ENCODE measurements at places on chromosomes 4 and X.

DNA sequence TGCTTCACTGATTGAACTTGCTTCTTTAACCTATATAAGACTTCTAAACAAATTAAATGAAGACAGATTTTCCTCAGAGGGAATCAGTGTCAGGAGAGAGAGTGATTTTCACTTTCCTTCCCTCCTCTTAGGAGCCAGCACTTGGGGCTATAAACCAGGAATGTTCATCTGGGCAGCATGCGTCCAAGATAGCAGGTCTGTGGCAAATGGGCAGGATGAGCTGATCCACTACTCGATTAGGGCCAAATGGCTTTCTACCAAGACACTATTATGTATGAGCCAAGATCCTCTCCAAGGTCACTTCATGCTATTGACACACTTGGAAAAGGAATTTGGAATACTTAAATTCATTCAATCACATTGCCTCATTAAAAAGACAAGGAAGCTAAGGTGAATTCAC, 203.9 kb upstream of the GRID2 start:
- DNase-seq, result no peak

GRCh38 chr4:94372991-94373390, 30.4 kb upstream of the HPGDS start:
- no peak for DNase-seq

GRCh38 chr4:16807355-16807754, 91.1 kb downstream of the LDB2 start:
- no peak for DNase-seq

- DNase-seq, result no peak
Observed at GRCh38 chr4:105815701-105816100, 79.6 kb upstream of the NPNT start.

GRCh38 chr4:153513596-153513995, 47.4 kb downstream of the TMEM131L start:
- no peak for DNase-seq

GRCh38 chr4:11182586-11183355, 245.9 kb downstream of the HS3ST1 start:
- DNase-seq, result no peak

- no peak for DNase-seq
Observed at GRCh38 chrX:123171781-123172180, 12.3 kb upstream of the GRIA3 start.

DNA sequence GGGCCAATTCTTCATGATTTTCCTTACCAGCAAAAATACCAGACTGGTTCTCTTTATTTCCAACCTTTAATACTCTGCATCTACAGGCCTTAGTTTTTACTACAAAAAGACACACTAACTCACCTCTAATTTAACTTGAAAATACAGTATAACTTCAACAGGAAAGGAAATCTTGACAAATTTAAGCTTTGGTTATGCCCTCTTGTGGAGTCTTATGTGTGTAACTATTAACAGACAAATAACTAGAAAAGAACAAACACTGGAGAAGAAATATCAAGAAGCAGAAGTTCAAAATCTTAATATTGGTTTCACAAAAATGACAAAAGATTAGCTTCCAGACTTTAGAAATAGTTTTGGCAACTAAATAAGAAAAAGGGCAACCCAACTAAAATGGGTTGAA, 33.0 kb downstream of the PPA2 start:
- DNase-seq, result no peak

DNA sequence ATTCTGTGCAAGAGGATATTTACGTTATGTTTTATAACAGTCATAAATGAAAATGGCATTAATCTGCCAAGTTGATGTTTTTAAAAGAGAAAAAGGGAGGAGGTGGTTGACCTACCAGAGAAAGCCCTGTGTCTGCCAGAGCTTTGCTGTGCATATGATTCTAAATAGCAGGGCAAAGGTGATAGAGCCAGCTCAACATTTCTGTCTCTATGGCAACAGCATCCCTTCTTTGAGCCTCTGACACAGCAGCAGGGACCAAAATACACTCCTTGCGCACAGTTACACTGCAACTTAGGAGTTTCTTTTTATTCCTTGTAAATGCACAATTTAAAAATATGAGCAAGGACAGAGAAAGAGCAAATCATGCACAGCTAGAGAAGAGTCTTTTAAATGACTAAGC, 133.3 kb upstream of the RAI2 start:
- peak; percentile 8 for DNase-seq

DNA sequence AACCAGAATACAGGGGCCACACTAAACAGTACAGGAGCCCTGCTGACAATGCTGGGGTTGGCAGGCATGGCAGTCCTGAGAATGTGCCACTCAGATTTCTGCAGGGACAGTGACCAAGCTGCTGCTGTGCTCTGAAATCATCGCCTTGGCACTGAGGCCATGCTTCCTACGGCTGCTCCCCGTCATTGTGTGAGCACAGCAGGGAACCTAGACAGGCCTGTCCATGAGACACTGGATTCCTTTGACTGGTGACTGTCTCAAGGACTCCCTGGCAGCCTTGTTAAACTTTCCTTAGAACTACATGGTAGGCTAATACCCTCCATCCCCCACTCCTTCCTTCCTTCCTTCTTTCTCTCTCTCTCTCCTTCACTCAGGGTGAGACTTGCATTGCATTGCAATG, 111.4 kb downstream of the LUZP4 start:
- DNase-seq, result no peak

DNA sequence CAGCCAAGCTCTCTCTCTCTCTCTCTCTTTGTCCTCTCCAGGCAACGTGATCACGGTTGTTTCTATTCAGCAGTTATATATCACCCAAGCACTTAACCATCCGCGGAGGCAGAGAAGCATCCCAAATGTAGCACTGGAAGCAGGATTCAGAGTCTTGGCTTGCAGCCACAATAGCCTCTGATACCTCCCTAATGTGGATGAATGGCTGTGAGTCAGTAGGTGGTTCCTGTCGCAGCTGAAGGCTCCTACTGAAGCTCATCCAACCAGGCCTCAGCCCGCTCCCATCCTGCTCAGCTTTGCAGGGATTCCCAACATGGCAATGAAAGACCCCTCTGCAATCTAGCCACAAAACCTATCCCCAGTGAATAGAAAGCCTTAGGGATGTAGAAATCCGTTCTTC, 5.1 kb downstream of the HS6ST2 start:
- no peak for DNase-seq

DNA sequence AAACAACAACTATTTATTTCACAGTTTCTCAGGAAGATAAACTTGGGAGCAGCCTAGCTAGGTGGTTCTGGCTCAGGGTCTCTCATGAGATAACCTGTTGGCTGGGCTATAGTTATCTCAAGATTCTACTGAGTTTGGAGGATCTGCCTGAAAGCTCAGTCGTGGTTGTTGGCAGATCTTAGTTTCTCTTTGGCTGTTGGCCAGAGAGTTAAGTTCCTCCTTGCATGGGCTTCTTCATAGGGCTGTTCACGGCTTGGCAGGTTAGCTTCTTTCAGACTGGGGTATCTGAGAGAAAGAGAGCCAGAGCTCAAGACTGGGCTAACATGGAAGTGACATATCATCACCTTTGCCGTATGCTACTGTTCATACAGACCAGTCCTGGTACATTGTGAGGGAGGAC, 28.7 kb downstream of the SEC24B start:
- DNase-seq, result no peak

- no peak for DNase-seq
Observed at GRCh38 chr4:106694232-106694631, 325.7 kb upstream of the GIMD1 start.

DNA sequence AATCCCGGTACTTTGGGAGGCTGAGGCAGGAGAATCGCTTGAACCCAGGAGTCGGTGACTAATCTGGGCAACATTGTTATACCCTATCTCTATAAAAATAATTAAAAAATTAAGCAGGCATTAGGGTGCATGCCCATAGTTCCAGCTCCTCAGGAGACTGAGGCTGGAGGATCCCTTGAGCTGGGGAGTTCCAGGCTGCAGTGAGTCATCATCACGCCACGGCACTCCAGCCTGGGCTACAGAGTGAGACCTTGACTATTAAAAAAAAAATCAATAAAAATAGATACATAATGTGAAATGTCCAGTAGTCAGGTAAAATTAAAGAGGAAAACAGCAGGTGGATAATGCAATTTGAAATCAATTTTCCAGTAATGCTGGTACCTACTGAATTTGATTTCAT, 14.6 kb downstream of the ADGRL3 start:
- DNase-seq, result no peak

DNA sequence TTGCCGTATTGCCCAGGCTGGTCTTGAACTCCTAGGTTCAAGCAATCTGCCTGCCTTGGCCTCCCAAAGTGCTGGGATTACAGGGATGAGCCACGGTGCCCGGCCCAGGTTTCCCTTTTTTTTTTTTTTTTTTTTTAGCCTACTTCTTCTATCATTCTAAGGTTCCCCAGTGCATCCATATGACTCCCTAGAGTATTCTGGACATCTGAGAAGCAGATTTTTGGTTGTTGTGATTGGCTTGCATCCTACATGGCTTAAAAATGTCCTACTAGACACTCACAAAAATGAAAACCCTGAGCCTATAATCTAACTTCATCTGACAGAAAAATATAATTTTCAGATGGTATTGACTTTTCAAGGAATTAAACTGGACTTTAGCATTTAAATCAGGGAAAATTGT, 41.7 kb downstream of the SMIM14 start:
- DNase-seq, result no peak

DNA sequence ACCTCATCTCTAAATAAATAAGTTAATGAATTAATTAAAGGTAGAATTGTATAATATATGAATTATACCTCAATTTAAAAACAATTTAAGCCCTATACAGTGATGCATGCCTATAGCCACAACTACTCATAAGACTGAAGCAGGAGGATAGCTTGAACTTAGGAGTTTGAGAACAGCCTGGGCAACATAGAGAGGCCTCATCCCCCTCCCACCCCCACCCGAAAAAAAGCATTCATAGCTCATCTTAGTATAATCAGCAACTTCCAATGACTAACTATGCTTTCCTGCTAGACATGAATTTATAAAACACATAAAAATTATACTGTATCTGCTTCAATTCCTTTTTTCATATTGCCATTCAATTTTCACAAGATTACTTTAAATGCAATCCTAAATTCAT, 1.6 kb downstream of the LRBA start:
- no peak for DNase-seq

DNA sequence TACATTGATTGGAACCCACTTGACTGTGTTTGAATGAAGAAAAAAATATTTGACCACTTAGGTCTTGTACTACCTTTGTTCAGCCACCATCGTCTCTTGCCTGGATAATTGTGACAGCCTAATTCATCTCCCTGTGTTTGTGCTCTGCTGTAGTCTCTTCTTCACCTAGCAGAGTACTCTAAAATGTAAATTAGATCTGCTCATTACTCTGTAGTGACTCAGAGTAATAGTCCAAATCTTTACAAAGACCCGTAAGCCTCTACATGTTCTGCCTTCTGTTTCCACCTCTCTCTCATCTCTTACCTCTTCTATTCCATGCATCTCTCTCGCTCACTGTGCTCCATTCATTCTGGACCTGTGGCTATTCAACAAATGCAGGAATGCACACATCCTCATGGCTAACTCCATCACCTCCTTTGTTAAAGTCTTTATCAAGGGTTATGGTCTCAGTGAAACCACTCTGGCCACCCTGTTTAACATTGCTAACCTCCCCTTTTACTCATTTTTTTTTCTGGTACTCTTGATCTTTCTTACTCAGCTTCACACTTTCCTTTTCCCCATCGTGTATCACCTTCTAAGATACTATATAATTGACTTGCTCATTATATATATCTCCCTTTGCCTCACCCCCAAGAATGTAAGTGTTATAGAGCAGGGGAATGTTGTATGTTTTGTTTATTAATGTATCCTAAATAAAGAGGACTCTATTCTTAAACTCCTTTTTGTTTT, 98.4 kb downstream of the STIM2 start:
- DNase-seq, result no peak

- no peak for DNase-seq
Observed at GRCh38 chr4:6557185-6557584, 17.8 kb upstream of the MAN2B2 start.

DNA sequence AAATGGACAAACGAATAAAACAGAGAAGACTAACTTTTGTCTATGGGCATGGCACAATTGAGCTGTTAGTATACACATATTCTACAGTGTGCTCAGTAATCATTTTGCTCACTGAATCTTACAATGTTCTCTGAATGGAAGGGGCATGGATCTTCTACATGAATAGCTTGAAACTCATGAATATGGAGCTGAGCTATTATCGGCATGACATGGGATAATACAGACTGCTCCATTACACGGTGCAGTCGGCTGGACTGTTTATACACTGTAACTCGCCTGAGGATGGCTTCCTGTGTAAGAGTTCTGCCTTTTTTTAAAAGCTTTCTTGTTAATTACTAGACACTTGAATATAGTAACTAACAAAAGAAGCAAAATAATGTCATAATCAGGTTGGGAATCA, 368.5 kb upstream of the MAD2L1 start:
- DNase-seq, result no peak

DNA sequence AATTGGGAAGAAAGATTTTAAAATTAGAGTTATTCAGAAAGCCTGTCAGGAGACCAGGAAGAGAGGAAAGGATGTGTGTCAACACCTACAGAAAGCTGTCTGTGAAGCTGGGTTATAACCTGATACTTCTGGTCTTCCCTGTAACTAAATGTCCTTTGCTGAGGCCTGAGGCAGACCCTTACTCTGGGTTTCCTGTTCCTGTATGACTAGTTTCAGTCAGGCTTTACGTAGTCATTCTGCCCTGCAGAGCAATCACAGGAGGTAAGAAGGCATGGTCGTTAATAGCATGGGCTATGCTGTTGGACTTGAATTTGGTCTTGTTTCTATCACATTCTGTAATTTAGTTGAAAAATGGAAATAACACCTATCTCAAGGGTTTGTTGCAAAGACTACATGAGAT, 110.5 kb upstream of the IGFBP7 start:
- no peak for DNase-seq

DNA sequence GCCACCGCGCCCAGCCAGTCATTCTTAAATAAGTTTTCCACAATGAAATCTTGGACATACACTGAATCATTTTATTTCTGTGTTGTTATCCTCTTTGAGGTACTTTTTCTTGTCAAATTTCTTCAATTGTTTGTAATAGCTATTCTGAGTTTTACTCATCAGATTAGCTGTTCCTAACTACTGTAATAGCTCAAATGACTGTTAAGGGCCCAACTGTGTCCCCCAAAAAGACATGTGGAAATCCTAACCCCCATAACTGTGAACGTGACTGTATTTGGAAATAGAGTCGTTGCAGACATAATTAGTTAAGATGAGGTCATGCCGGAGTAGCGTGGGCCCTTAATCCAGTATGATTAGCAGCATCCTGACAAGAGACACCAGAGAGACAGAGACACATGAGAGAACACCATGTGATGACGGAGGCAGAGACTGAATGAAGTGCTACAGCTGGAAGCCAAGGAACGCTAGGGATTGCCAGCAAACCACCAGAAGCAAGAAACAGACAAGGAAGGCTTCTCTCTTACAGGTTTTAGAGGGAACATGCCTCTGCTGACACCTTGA, 22.9 kb downstream of the ACOT9 start:
- DNase-seq, result no peak

DNA sequence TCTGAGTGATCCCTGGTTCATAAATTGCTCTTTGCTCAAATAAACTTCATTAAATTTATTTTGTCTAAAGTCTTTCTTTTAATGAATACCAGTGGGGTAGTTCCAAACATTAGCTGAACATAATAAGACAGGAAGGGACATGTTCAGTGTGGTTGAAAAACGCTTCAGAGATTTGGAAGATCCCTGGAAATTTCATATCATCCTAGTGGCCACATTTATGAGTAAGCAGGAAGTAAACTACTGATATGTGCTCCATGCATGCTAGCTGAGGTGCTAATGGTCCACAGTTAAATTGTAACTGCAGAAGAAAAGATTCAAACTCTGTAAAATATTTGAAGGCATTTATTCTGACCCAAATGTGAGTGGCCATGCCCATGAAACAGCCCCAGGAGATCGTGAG, 1328.7 kb downstream of the ADGRL3 start:
- DNase-seq, result no peak

All from NCI-H1417 treated with DMSO at 0.1 percent for 48 hours (cell line).